Mesenchymal stem cell (in vitro differentiated cells and primary cell): ENCODE measurements at places on chromosomes 4 and X.
A peak's percentile ranks its signal among the peaks of the same experiment; 100 is the strongest.

DNA sequence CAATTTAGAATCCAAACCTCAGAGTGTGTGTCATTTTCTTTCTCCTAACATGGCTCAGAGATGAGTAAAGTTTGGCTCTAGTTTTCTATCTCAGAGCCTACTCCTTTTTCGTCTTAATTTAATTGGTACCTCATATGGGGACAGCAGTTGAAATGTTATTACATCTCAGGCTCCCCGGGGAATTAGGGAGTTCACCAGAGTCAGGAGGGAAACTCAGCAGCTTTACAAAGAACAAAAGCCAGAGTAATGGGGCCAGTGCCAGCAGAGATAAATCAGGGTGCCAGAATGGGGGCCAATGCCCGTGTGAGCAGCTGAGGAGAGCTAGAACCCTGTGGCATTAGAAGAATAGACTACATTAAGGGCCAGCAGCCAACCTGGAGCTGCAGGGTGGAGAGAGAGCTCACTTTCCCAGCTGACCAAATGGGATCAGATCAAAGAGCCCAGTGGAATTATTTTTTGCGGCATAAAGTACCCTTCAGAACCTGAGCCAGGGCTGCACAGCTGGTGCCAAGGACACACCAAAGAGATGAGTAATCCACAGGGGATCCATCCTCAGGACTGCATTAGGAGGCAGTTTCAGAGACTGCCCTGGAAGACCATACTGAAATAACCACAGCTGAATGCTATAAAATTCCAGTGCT is 207.1 kb upstream of the DKK2 start:
- H3K36me3 ChIP-seq: no peaks in the 10 kb centered on the region
- DNase-seq: no peak
- H3K4me3 ChIP-seq: peak overlapping the region; percentile 24

DNA sequence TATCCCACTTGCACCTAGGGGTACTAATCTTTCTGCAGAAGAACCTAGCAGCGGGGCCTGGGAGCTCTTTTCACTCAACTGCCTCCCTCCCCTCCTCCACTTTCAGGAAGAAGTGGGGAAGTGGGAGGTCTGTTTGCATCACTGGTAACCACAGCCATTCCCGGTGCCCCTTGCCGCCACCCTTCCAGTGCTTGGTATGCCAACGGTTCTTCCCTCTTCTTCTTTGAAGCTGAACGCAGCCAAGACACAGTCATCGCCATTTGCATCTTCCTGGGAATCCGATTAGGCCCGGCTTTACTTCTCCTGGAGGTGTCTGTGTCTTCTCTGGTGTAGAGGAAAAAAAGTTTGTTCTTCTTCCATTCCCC is 47.2 kb upstream of the RBPJ start:
- no peaks in the 10 kb centered on the region for H3K4me1 ChIP-seq
- no peak overlapping the region for H3K4me3 ChIP-seq
- H3K27me3 ChIP-seq: no peaks in the 10 kb centered on the region
- H3K27ac ChIP-seq: no peak overlapping the region

GRCh38 chr4:151801547-151802516 is 41.0 kb upstream of the GATB start:
- no peaks in the 10 kb centered on the region for H3K27me3 ChIP-seq
- no peak overlapping the region for H3K27ac ChIP-seq
- H3K4me3 ChIP-seq: no peak overlapping the region
- peaks cover 1% of the 10 kb centered on the region for H3K4me1 ChIP-seq

GRCh38 chrX:39174241-39174771 is 373.0 kb downstream of the MID1IP1 start:
- no peaks in the 10 kb centered on the region for H3K36me3 ChIP-seq
- no peak for DNase-seq
- no peaks in the 10 kb centered on the region for H3K27me3 ChIP-seq
- H3K4me1 ChIP-seq: no peaks in the 10 kb centered on the region
- H3K4me3 ChIP-seq: no peak overlapping the region

GRCh38 chr4:25863347-25863784 is 578 bp upstream of the SEL1L3 start:
- no peak overlapping the region for H3K4me3 ChIP-seq
- DNase-seq: no peak
- H3K36me3 ChIP-seq: no peaks in the 10 kb centered on the region
- peaks cover 17% of the 10 kb centered on the region for H3K27me3 ChIP-seq
- peaks cover 5% of the 10 kb centered on the region for H3K4me1 ChIP-seq
- H3K27ac ChIP-seq: no peak overlapping the region

- DNase-seq: peak; percentile 90
- peaks cover 9% of the 10 kb centered on the region for H3K4me1 ChIP-seq
- H3K36me3 ChIP-seq: peaks cover 28% of the 10 kb centered on the region
Measured at GRCh38 chr4:98467627-98468072, 190.8 kb downstream of the TSPAN5 start.

DNA sequence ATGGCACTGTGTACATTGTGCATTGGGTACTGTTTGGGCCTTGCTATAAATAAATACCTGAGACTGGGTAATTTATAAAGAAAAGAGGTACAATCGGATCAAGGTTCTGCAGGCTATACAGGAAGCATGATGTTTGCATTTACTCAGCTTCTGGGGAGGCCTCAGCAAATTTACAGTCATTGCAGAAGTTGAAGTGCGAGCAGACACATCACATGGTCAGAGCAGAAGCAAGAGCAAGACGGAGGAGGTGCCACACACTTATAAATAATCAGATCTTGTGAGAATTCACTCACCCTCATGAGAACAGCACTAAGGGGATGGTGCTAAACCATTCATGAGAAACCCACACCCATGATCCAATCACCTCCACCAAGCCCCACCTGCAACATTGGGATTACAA is 505.0 kb downstream of the ARAP2 start:
- H3K36me3 ChIP-seq: no peaks in the 10 kb centered on the region
- DNase-seq: no peak
- H3K27ac ChIP-seq: no peak overlapping the region

GRCh38 chrX:130264573-130264972 is 4.1 kb downstream of the ZNF280C start:
- H3K36me3 ChIP-seq: no peaks in the 10 kb centered on the region
- H3K4me3 ChIP-seq: no peak overlapping the region
- no peaks in the 10 kb centered on the region for H3K4me1 ChIP-seq
- DNase-seq: no peak

GRCh38 chrX:78199851-78200250 is 60.4 kb upstream of the TAF9B start:
- no peak overlapping the region for H3K27ac ChIP-seq
- peak; percentile 6 for DNase-seq
- H3K4me1 ChIP-seq: no peaks in the 10 kb centered on the region
- H3K27me3 ChIP-seq: no peaks in the 10 kb centered on the region

DNA sequence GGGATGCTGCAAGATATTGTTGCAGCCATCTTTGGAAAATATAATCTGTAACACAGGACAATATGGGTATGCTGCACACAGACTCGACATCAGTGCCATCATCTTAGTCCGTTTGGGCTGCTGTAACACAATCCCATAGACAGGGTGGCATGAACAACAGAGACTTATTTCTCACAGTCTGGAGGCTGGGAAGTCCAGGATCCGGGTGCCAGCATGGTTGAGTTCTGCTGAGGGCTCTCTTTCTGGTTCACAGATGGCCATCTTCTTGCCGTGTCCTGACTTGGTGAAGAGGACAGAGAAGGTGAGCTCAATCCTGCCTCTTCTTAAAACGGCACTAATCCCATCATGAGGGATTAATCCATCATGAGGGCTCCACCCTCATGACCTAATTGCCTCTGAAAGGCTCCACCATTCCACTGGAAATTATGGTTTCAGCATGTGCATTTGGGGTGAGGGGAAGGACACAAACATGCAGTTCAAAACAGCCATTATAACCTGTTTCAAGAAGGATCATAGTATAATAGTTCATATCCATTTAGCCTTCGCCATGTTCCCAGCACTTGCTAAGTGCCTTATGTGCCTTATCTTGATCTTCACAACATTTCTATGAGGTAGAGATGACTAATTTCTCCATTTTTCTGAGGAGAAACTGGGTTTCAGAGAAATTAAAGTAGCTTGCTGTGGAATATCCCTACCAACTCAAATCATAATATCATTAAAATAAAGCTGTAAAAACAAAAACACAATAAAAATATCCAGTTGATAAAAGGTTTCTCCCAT is 27.9 kb upstream of the SPP1 start:
- H3K36me3 ChIP-seq: no peaks in the 10 kb centered on the region
- H3K27ac ChIP-seq: no peak overlapping the region
- peaks cover 4% of the 10 kb centered on the region for H3K4me1 ChIP-seq
- no peaks in the 10 kb centered on the region for H3K27me3 ChIP-seq
- DNase-seq: no peak

DNA sequence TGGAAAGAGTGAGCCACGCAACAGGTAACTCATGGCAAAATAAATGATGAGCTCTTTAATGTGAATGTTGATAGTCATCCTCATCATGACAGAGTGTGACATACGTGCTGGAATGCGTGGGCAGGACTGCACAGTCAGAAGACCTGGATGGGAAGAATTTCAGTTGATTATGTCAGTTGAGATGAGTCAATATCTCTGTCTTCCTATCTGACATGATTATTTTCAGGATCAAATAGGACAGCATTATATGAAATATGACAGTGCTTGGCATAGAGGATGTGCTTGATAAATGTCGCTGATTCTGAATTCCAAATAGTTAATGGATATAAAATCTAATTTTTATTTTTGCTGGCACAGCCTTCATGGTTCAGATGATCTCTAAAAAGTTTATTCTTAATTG is 95.1 kb downstream of the IL15 start:
- H3K4me1 ChIP-seq: no peaks in the 10 kb centered on the region
- no peak for DNase-seq
- no peaks in the 10 kb centered on the region for H3K27me3 ChIP-seq
- no peaks in the 10 kb centered on the region for H3K36me3 ChIP-seq
- H3K27ac ChIP-seq: no peak overlapping the region

DNA sequence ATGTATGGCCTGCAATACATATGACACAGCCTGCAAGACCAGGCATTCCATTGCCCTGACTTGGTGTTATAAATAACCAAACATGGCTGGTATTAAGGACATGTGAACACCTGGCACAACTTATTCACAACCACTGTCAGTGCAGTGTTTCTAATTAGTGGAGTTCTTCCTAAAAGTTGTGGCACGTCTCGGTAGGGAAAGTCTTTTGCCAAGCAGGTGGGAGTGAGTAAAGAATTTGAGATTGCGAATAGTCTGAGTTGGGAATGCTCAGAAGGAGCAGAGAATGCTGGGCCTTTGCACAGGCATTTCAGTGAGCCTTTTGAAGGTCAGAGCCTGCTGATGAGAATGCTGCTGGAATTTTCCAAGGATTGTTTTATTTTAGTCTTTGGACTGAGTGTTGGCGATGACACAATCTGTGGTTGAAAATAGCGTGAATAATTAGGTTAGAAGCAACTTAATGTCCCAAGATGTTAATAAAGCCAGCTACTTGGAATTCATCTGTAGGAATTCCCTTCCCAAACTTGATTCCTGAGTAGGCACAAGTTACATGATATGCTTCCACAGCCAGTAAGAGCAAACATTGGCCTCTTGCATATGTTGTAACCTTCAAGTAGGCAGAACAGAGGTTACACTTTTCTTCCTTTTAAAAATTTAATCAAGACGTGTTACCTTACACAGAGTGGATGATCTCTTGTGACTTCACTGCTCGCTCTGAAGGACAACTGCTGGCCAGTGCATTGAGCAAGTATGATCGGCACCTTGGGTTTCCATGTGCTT is 83.6 kb upstream of the PGRMC2 start:
- H3K4me3 ChIP-seq: no peak overlapping the region
- no peaks in the 10 kb centered on the region for H3K27me3 ChIP-seq
- H3K4me1 ChIP-seq: peaks cover 1% of the 10 kb centered on the region
- DNase-seq: peak; percentile 48

GRCh38 chrX:42869011-42869410 is 91.0 kb upstream of the PPP1R2C start:
- no peaks in the 10 kb centered on the region for H3K36me3 ChIP-seq
- H3K4me3 ChIP-seq: no peak overlapping the region
- no peak for DNase-seq
- no peak overlapping the region for H3K27ac ChIP-seq
- H3K4me1 ChIP-seq: no peaks in the 10 kb centered on the region

- no peaks in the 10 kb centered on the region for H3K27me3 ChIP-seq
- no peaks in the 10 kb centered on the region for H3K36me3 ChIP-seq
- no peak overlapping the region for H3K27ac ChIP-seq
- H3K4me3 ChIP-seq: no peak overlapping the region
Measured at GRCh38 chr4:126137782-126138170, 823.0 kb downstream of the FAT4 start.

DNA sequence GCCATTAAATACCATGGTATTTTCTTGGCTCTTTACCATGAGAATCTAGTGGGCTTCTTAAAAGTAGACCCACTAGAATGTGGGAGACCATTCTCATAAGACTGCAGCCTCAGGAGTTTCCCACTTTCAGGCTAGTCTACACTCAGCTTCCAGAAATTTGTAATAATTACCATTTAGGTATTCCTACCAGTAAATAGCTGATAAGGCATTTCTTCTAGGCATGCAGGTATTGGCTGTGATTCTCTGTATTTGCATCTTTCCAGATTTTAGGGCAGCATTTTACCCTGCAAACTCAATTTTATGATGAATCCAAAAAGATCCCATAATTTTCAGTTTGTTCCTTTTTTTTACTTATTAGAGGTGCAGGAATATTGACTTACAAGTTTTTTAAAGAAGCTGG is 496.6 kb downstream of the TRAM1L1 start:
- no peak for DNase-seq
- H3K4me3 ChIP-seq: no peak overlapping the region
- H3K36me3 ChIP-seq: no peaks in the 10 kb centered on the region
- no peaks in the 10 kb centered on the region for H3K27me3 ChIP-seq
- H3K4me1 ChIP-seq: no peaks in the 10 kb centered on the region

DNA sequence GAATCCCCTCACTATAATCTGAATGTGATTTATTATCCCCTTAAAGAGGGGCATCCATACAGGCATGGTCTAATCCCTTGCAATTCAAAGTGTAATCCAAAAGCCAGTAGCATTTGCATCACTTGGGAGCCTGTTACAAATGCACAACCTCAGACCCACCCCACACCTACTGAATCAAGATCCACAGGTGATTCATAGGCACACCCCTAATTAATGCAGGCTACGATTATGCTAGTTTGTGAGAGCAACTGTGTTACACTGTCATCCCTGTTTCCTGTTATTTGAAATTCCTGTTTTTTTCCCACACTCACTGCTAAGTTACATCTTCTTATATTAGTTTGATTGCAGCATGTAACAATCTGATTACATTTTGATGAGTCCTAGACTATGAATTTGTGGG is 120.0 kb downstream of the RAB28 start:
- no peak overlapping the region for H3K27ac ChIP-seq
- no peak for DNase-seq
- H3K4me3 ChIP-seq: no peak overlapping the region
- H3K27me3 ChIP-seq: no peaks in the 10 kb centered on the region
- peaks cover 2% of the 10 kb centered on the region for H3K36me3 ChIP-seq
- H3K4me1 ChIP-seq: no peaks in the 10 kb centered on the region

DNA sequence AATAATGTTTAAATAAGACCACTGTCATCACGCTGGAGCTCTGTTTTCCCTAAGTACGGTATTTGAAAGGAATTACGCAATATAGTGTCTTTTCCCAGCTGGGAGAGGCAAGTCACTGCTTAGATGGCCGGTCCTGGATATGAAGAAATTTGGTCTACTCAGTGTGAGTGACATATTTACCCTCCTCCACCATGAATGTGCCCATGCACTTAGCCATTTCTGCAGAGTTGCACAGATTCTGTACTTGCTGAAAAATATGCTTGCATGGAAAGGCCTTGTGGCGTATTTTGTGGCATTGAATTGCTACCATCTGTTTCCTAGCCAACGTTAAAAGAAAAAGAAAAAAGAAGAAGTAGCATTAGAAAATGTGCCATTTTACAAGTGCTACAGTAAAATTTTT is 73.1 kb downstream of the ADGRL3 start:
- H3K36me3 ChIP-seq: no peaks in the 10 kb centered on the region
- H3K27me3 ChIP-seq: no peaks in the 10 kb centered on the region
- no peaks in the 10 kb centered on the region for H3K4me1 ChIP-seq
- no peak overlapping the region for H3K27ac ChIP-seq
